Osteocyte (in vitro differentiated cells): ENCODE measurements at places on chromosomes 4 and X. TPM values are rescaled to one million over a fixed set of nuclear protein-coding genes. Genes with fewer than 3 reads are reported as not detected.

The PLAC1 gene
- total RNA-seq, result not detected in 2 replicates

The PNMA5 gene
- not detected in 2 replicates for total RNA-seq

The TEX11 gene
- not detected in 2 replicates for total RNA-seq

The ERCC6L gene
- total RNA-seq, result 1.1 and 1.3 TPM in 2 replicates
